Stimulated activated naive CD8-positive, alpha-beta T cell treated with anti-CD3 and anti-CD28 coated beads, Interleukin-15, amount 100 ng/mL, for 72 hours (primary cell): ENCODE measurements at places on chromosomes 5 and 9.

DNA sequence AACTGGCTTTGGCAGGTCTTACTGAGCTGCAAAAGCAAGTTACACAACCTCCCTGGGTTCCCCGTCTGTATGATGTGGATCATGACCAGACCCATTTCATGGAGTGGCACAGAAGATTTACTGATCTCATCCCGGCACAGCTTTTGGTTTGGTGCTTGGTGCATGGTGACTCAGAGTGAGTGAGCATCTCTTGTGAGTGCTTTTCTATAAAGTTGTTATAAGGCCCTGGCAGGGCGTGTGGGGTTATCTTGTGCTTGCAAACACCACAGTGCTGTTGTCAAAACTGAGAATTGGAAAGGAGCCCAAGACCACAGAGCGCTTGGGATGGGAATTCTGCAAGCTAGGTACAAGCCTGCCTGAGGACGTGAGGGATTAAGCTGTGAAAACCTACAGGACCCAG is 425.2 kb downstream of the GADD45G start:
- DNase-seq: no peak

GRCh38 chr5:72145348-72145747 is 38.1 kb downstream of the MAP1B start:
- DNase-seq: no peak

GRCh38 chr5:65774346-65774745 is 52.3 kb downstream of the NLN start:
- DNase-seq: no peak

- DNase-seq: no peak
These were observed 59.8 kb upstream of the TBC1D9B start for GRCh38 chr5:179967489-179967888.

DNA sequence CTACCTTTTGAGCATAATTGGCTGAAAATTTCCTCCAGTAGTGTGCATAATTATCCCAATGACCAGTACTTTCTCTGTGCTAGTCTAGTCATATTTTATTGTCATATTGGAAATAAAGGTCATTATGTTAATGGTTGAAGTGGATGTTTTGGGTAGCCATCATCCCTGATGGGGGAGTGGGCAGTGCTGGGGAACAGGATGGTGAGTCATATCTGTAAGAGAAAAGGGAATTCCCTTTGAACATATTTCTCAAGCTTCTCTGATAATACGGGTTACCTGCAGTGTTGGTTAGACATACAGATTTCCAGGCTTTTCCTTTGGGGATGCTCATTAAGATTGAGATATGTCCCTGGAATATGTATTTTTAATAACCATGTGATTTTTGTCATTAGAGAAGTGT is 33.3 kb upstream of the SPATA31D4 start:
- no peak for DNase-seq

DNA sequence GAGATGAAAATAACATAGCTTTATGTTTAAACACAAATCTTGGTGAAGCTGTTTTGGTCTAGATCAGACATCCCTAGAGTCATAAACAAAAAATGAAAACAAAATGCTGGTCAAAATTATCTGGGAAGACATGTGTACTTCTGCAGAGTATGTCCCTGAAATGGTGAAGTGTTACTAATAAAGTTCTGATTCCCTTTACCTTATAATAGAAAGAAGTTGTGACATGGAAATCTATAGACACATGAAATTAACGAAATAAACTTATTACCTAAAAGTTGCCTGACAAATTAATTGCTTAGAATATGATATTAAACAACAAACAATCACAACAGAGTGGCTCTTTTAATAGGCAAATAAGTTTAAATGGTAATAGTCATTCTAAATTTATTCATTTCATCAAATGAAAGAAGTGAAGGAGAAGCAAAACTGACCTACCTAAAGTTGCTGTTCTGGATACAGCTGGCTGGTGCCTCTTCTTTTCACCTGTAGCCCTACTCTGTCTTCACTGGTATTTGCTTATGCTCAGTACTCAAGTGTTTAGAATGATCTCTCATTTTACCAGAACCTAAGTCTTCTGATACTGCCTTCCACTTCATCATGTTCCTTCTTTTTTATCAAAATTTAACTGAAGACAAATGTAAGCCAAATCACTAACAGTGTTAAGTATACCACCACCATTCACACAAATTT is 38.8 kb downstream of the FNIP1 start:
- no peak for DNase-seq

GRCh38 chr9:34451135-34451534 is 7.2 kb downstream of the FAM219A start:
- DNase-seq: no peak

GRCh38 chr9:111632060-111632459 is 926 bp downstream of the DNAJC25 start:
- DNase-seq: no peak
